Pancreas (tissue), 10 donors: ENCODE measurements at places on chromosomes 4 and X. TPM values are rescaled to one million over a fixed set of nuclear protein-coding genes. Genes with fewer than 3 reads are reported as not detected.

GRCh38 chrX:24025741-24026403 is 1.1 kb downstream of the KLHL15 start:
- no peak for DNase-seq
- no peaks in the 10 kb centered on the region for H3K36me3 ChIP-seq
- H3K4me1 ChIP-seq = no peaks in the 10 kb centered on the region

DNA sequence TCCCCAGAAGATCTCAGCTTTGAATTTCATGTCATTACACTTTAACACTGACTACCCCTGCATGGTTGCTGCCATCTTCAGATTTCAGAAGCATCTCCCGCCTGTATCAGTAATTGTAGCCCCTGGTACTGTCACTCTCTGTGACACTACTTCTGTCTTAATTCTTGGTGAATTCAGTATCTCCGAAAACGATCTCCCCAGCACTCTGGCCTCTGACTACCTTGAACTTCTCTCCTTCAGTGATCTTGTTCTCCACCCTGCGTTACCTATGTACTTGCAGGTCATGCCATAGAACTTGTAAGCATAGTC is 53.8 kb upstream of the ABCG2 start:
- no peak overlapping the region for H3K27ac ChIP-seq
- H3K27me3 ChIP-seq = no peaks in the 10 kb centered on the region
- H3K36me3 ChIP-seq = no peaks in the 10 kb centered on the region
- no peaks in the 10 kb centered on the region for H3K4me1 ChIP-seq
- no peak overlapping the region for H3K4me3 ChIP-seq

- no peaks in the 10 kb centered on the region for H3K4me1 ChIP-seq
- no peaks in the 10 kb centered on the region for H3K27me3 ChIP-seq
- no peaks in the 10 kb centered on the region for H3K36me3 ChIP-seq
Observed at GRCh38 chr4:23023121-23023520, 330.4 kb downstream of the GBA3 start.

CFAP99 gene
- 0.87 TPM for polyA plus RNA-seq

DNA sequence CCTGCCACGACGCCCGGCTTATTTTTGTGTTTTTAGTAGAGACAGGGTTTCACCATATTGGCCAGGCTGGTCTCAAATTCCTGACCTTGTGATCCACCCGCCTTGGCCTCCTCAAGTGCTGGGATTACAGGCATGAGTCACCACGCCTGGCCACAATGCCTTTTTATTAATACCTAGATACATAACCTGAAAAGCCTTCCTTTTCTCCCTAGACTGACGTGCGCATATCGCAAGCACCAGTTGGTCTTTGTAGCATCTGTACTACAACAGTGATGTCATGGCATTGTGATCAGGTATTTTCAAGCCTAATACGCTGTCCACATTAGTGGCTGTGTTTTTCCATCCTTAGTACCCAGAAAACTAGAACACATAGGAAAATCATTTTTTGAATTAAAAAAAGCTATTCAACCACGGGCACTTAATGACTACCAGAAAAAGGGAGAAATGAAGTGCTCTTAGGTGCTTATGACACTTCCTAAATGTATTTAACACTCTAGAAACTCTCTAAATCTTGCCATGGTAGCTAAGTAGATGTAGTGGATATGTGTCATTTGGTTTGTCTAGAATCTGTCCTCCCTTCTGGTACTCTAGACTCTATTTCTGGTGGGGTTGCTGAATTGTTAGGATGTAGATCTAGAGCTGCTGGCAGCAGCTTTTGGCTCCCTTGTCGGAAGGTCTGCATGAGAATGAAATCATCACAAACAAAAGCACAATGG is 707.8 kb downstream of the STIM2 start:
- no peak overlapping the region for H3K4me3 ChIP-seq
- no peaks in the 10 kb centered on the region for H3K36me3 ChIP-seq
- no peak for DNase-seq
- H3K27me3 ChIP-seq = no peaks in the 10 kb centered on the region
- H3K4me1 ChIP-seq = no peaks in the 10 kb centered on the region
- no peak overlapping the region for H3K27ac ChIP-seq
